ENCODE measurements at places on chromosomes 5 and 9.

GRCh38 chr5:134813407-134813806, 32.4 kb upstream of the C5orf24 start:
- DNase-seq: no peak

GRCh38 chr9:22142671-22143070, 133.6 kb upstream of the CDKN2B start:
- peak; percentile 38 for DNase-seq

GRCh38 chr5:60382716-60383115, 317.2 kb downstream of the DEPDC1B start:
- DNase-seq: peak; percentile 50

GRCh38 chr5:173324115-173325001, 3.9 kb downstream of the STC2 start:
- peak; percentile 66 for DNase-seq

GRCh38 chr5:8340739-8341344, 471.9 kb downstream of the MTRR start:
- DNase-seq: peak; percentile 29

- DNase-seq: peak; percentile 34
These were observed 56.9 kb downstream of the GPR107 start for GRCh38 chr9:130110596-130111021.

- no peak for DNase-seq
These were observed 154.0 kb downstream of the OLFM1 start for GRCh38 chr9:135241381-135242048.

GRCh38 chr5:179265514-179266290, 79.6 kb downstream of the ADAMTS2 start:
- DNase-seq: peak; percentile 99

- DNase-seq: peak; percentile 4
These were observed 531 bp downstream of the MVB12B start for GRCh38 chr9:126327006-126327713.

GRCh38 chr9:90044710-90045151, 439.9 kb downstream of the GADD45G start:
- no peak for DNase-seq

- peak; percentile 77 for DNase-seq
These were observed 117.4 kb downstream of the GCNT1 start for GRCh38 chr9:76576344-76576743.

DNA sequence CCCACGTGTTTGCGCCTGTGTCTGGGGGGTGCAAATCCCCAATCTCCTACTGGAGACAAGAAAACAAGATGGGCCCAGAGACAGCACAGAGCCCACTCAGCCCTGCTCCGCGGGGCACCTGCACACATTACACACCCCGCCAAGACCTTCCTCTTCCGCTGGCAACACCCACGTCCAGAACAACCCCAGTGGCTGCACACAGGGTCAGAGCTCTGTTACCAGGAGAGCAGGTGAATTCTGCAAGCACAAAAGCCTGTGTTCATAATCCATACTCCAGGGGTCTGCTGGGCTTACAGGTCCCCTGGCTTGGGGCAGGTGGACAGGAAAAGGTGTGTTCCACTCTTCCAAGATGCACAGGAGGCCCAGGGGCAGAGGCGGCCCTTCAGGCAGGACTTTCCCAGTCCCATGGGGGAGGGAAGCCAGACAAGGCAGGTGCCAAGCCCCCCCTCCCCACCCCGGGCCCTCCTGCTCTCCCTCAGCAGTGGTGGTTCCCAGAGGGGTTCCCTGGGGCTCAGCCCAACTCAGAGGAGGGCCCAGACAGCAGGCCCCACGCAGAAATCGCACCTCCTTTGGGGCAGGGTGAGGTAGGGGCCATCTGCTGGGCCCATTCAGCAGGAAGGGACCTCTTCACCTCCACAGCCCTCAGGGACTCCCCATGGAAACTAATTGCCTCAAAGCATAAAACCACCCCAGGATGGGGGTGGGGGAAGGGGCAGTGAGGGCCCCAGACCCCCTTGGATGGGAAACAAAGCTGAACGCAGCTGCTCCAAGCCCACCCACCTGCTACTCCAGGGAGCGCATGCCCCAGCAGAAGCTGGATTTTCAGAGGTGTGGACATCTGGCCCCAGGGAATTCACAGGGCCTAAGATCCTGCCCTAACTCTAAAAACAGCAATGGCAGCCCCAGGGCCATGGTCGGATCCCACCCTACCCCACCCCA, 105.3 kb downstream of the VAV2 start:
- DNase-seq: no peak

DNA sequence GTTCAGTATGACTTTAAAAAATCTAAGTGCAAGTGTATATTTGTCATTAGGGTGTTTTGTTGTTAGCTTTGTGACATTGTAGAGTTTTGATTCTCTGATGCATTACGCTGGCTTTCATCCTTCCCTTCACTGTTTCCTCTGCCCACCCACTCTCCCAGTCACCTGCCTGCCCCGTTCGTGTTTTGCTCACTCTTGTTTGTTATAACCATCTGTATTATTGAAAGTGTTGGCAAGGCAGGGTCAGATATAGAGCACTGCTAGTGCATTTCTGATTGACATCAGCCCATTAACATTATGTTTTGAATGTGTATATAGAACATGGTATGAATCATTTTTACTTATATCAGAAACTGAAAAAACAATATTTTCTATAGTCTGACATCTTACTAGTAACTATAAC, 27.3 kb downstream of the SCGB3A1 start:
- DNase-seq: no peak

GRCh38 chr9:129328355-129329042, 150.4 kb upstream of the IER5L start:
- no peak for DNase-seq
